ENCODE measurements at places on chromosomes 12 and 14.

DNA sequence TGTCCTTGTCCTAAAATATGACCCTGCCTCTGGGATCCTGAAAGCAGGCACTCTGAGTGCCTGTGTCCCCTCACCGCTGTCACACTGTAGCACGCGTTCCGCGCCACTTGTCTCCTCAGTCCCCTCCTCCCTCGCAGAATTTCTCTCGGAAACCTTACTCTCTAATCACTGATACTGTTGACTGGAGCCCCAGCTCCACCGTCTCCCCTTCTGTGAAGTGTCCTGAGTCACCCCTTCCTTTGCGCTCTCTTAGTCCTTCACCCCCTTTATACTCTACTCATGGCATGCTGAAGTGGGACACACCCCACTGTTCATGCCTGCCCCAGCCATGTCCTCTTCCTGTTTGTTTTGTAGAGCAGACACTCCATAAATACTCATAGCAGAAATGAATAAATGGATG is 104.7 kb downstream of the ZNF664 start:
- DNase-seq = no peak

- DNase-seq = no peak
Observed at GRCh38 chr14:102352213-102352612, 10.5 kb downstream of the CINP start.

DNA sequence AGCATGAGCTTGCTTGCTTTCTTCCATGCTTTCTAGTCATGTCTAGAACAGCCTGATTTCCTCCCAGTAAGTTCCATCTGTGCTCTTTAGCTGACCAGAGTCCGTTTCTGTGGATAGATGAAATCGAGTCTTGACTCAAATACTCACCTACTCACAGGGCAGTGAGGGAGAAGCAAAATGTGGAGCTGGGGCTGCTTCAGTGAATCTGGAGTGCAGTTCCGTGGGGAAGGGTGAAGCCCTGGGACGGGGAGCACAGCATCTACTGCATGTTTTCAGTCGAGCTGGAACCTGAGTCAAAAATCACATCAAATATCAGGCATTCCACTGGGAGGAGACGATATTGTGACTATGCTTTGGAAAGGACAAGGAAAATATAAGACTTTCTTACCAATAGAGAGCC is 70.3 kb upstream of the PRMT8 start:
- DNase-seq = no peak

DNA sequence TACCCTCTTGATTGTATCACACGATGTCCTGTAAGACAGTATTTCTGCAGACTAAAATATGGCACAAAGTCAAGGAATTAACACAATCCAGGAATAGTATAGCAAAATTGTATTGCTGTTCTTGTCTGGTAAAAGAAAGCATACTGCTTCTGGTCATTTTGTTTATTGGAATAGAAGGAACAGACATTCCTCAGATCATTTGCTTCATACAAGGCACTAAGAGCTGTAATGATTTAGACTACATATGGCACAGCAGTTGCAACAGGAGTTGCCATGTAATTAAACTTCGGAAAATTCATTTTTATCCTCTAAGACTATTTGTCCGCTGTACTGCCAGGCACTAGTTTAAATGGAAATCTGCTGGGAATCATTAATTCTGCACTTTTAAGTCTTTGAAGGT is 7.6 kb upstream of the KERA start:
- no peak for DNase-seq

GRCh38 chr14:62301911-62302310 is 539.7 kb downstream of the SNAPC1 start:
- DNase-seq = no peak

- DNase-seq = no peak
Observed at GRCh38 chr12:7787574-7788293, 1.5 kb upstream of the NANOG start.

DNA sequence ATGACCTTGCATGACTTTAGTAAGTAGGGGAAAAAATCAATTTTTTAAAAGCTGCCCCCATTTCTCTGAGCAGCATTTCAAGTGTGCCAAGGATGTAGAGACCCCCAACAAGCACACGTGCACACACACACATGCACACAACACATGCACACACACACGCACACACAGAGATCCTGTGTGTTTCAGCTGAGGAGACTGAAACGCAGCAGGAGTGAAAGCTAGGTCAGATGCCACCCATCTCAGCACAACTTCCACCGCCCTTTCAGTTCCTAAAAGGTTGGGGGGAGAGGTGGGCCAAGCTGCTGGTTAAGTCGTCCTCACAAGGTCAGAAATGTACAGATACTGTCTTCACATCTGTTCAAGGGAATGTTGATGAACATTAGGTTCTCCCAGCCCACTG is 13.9 kb downstream of the MYL2 start:
- DNase-seq = no peak

GRCh38 chr14:72978856-72979255 is 48.0 kb downstream of the ZFYVE1 start:
- no peak for DNase-seq

- DNase-seq = no peak
Observed at GRCh38 chr12:77005611-77006098, 59.7 kb downstream of the E2F7 start.

DNA sequence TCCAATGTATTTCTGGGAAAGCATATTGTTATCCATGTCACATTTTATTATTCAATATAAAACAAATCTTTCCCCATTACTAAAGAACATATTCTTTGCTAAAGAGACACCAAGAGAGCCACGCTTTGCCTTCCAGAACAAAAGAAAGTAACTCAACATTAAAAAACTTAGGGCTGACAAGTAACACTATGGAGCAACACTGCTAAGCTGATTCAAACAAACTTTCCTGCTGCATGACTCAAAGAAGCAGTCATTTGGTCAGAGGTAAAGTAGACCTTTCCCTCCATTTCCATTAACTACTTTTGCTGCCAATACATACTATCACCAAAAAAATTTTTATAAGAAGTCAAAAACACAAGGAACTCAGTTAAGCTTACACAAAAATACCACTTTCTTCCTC is 83.0 kb downstream of the DENND5B start:
- no peak for DNase-seq

GRCh38 chr12:89950421-89950820 is 241.8 kb upstream of the ATP2B1 start:
- DNase-seq = no peak
